ENCODE measurements at places on chromosomes 2 and 18. TPM values are rescaled to one million over a fixed set of nuclear protein-coding genes. Genes with fewer than 3 reads are reported as not detected.

Gene ITGB6
- total RNA-seq, result 1.0 TPM

Gene PCARE
- total RNA-seq, result not detected

Gene SCN9A
- total RNA-seq, result 2.5 TPM

Gene SPATA3
- total RNA-seq, result not detected

Gene ASPRV1
- total RNA-seq, result 0.29 TPM

Gene DPYSL5
- total RNA-seq, result 4.0 TPM

Gene HAAO
- not detected for total RNA-seq
